Osteoblast (primary cell): ENCODE measurements at places on chromosomes 6 and 20. TPM values are rescaled to one million over a fixed set of nuclear protein-coding genes. Genes with fewer than 3 reads are reported as not detected.
A peak's percentile ranks its signal among the peaks of the same experiment; 100 is the strongest.

GRCh38 chr6:137776786-137777686 lies 90.0 kb upstream of the TNFAIP3 start:
- DNase-seq, result peak; percentile 69

DNA sequence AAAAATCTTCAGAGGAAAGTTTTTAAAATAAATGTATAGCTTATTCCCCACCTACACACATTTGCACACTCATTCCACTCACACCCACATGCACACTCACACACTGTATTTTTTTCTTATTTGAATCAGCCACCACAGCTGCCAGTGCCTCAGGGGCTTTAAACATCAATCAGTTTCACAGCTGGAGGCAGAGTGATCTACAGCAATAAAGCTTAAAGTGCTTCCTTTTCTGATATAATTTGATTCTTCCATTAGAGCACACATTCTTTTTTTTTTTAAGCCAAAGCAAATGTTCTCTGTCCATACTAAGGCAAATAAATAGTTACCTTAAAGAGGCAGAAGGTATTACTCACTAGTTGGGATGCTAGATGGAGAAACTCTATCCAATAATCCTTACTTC lies 498.8 kb upstream of the POU3F2 start:
- DNase-seq, result no peak

- peak; percentile 68 for DNase-seq
Observed at GRCh38 chr6:85015396-85015990, 251.1 kb upstream of the TBX18 start.

DNA sequence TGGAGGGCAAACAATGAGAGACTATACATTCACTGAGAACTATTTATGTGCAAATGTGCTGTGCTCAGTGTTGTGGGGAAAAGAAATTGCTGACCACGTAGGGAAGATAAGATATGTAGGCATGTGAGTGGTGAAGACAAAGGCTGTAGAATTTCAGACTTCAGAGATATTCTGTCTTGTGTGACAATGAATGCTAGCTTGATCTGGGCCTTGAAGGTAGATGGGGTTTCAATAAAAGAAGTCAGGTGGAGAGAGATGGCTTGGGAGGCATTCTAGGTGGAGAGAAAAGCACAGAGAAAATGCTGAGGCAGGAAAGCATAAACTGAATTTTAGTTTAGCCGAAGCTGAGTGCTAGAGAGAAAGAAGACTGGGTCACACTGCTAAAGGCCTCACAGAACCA lies 56.8 kb upstream of the EEF1A1 start:
- DNase-seq, result peak; percentile 37

The PTCRA gene
- not detected in 2 replicates for total RNA-seq
